ENCODE measurements at places on chromosomes 7 and 10.

DNA sequence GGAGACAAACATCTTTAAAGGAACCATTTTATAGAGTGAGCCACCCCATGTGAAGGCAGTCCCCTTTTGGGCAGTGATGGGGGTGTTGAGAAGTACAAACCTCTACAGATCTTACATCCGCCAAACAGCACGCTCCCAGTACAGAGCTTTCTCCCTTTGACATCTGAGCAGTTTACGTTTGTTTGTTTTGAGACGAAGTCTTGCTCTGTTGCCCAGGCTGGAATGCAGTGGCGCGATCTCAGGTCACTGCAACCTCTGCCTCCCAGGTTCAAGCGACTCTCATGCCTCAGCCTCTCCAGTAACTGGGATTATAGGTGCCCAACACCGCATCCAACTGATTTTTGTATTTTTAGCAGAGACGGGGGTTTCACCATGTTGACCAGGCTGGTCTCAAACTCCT lies 128.9 kb downstream of the CCDC3 start:
- DNase-seq, result no peak

GRCh38 chr10:63700631-63701156 lies 179.5 kb downstream of the REEP3 start:
- no peak for DNase-seq

- peak; percentile 43 for DNase-seq
Measured at GRCh38 chr10:67770537-67770936, 67.5 kb downstream of the DNAJC12 start.

DNA sequence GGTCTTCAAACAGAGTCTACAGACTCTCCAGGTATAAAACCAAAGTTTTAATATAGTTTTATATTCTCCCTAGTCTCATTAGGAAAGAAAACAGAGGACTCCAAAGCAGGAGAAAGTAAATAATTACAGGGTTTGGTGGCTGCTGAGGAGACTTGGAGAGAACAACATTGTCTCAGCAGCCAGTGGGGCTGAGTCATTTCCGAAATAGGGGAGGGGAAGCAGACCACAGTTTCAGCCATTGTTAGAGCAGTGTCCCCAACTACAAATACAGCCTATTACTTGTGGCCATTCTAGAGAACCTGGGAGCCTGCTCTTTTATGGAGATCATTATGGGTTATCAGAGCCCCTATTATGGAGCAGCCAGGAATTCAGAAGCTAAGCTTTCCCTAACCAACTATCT lies 44.2 kb upstream of the A1CF start:
- no peak for DNase-seq

DNA sequence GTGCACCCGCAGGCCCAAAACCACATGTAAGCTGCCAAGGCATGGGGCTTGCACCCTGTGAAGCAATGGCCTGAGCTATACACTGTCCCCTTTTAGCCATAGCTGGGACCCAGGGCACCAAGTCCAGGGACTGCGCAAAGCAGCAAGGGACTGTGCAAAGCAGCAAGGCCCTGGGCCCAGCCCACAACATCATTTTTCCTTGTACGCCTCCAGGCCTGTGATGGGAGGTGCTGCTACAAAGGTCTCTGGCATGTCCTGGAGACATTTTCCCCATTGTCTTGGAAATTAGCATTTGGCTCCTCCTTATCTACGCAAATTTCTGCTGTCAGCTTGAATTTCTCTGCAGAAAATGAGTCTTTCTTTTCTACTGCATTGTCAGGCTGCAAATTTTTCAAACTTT lies 24.8 kb downstream of the ARHGAP19 start:
- DNase-seq, result no peak

- DNase-seq, result no peak
Measured at GRCh38 chr7:46658281-46658680, 737.2 kb upstream of the IGFBP3 start.

DNA sequence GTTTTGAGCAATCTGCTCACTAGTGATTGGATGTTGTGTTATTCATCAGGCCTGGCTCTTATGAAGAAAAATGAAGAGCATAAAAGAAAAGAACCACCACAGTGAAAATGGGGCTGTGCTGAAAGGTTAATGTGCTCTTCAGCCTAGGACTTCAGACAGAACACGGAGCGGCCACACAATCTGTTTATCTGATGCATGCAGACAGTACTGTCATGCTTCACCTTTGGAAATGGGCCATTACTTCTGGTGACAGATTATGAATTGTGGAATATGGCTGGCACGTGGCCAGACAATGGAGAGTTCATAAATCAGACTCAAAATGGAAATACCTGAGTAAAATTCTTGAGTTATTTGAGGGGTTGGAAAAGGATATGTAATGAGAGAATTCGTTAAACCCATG lies 86.0 kb upstream of the NOBOX start:
- DNase-seq, result no peak

DNA sequence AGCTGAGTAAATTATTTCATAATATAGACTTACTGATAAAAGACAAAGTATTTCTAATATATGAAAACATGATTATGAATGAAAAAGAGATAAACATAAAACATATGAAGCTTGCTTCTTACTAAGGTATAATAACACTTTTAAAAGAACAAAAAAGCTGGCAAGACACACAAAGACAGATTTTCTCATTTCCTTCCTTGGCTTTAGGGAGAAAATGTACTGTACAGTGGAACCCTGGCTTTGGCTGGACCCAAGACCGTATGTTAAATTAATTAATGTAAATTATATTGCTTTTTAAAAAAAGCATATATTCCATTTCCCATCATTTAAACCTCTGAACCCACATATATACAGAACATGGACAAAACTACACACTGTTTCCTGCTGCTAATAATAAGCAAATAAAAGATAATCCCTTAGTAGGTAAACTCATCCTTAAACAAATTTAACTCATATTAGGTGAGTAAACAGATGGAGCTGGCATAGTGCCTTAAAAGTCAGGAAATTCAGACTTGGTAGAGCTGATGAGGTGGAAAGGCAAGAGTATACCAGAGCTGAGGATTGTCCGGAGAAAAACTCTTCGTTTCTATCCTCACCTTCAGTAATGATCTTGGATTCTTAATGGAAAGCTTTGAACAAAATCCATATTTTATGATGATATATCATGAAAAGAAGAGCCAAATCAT lies 1016.4 kb upstream of the KCND2 start:
- DNase-seq, result no peak

GRCh38 chr7:129775695-129776361 lies 164.3 kb downstream of the NRF1 start:
- DNase-seq, result no peak

DNA sequence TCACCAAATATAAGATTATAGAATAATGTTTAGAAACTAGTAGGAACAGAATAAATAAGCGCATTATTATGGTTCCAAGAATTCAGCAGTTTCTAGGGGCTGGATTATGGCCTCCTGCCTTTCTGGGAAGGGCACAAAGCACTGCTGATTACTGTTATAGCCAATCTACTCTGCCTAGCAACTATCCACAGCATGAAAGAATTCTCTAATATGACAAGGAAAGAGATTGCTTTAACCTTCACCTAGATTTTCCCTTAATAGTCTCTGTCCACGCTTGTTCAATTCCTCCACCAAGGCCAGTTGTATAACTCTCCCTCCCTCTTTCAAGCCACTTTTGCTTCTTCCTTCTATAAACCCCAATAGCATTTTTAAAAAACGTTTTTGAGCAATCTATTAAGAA lies 1033.6 kb upstream of the LRRTM3 start:
- DNase-seq, result no peak

DNA sequence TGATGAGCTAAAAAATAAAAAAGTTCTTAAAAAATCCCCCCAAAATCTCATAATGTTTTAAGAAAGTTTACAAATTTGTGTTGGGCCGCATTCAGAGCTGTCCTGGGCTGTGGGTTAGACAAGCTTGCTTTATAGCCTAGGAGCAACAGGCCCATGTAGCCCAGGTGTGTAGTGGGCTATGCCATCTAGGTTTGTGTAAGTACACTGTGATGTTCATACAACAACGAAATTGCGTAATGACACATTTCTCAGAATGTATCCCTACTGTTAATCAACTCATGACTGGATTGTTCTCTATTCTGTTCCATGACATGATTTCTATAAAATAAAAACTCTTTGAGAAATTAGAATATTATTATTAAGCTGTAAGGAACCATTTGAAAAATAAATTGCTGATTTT lies 13.0 kb downstream of the MIOS start:
- no peak for DNase-seq

DNA sequence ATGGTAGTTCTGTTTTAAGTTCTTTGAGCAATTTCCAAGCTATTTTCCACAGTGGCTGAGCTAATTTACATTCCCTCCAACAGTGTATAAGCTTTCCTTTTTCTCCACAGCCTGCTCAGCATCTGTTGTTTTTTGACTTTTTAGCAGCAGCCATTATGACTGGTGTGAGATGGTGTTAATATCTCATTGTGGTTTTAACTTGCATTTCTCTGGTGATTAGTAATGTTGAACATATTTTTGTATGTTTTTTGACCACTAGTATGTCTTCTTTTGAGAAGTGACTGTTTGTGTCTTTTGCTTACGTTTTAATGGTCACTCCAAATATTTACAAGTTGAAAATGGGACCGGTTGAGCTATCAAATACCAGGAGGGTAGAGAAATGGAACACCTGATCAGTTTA lies 20.4 kb downstream of the GNG11 start:
- no peak for DNase-seq

GRCh38 chr7:106236065-106236464 lies 48.7 kb downstream of the NAMPT start:
- DNase-seq, result no peak

- no peak for DNase-seq
Measured at GRCh38 chr7:151117565-151117964, 31.3 kb downstream of the AGAP3 start.

DNA sequence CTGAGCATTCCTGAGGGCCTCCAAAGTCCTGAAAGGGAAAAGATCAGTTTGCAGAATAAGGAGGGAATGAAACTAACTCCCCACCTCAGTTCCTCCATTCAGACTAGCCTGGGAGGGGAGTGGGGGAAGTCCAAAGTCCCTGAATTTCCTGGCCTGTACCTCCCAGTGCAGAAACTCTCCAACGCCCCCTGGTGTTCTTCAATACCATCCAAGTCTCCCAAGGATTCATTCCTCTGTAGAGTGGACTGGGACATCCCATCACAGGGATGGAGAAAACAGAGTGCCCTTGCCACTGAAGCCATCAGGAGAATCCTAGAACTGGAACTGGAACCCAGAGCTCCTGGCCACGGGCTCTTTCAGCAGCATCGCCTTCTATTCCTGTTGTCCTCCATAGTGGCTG lies 1.6 kb upstream of the COL13A1 start:
- peak; percentile 46 for DNase-seq

- DNase-seq, result no peak
Measured at GRCh38 chr10:35834877-35835494, 192.9 kb upstream of the FZD8 start.

GRCh38 chr10:107059068-107059804 lies 105.3 kb downstream of the SORCS1 start:
- no peak for DNase-seq

DNA sequence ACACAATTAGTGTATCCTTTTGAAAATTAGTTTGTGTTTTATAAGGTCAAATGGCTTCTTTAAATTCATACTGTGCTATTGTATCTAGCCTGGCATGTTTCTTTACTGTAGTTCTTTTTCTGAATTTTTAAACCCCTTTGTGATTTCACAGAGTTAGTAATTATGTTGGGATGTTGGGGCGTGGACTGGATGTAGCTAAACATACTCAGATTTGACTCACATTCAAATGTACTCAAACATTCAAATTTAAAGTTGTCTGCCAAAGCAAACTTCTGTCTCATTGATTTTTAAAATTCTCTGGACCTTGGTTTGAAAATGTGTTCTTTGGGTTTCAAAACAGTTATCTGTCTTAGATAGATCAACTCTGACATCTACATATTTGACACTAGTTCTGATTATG lies 7.2 kb upstream of the NRP1 start:
- no peak for DNase-seq

DNA sequence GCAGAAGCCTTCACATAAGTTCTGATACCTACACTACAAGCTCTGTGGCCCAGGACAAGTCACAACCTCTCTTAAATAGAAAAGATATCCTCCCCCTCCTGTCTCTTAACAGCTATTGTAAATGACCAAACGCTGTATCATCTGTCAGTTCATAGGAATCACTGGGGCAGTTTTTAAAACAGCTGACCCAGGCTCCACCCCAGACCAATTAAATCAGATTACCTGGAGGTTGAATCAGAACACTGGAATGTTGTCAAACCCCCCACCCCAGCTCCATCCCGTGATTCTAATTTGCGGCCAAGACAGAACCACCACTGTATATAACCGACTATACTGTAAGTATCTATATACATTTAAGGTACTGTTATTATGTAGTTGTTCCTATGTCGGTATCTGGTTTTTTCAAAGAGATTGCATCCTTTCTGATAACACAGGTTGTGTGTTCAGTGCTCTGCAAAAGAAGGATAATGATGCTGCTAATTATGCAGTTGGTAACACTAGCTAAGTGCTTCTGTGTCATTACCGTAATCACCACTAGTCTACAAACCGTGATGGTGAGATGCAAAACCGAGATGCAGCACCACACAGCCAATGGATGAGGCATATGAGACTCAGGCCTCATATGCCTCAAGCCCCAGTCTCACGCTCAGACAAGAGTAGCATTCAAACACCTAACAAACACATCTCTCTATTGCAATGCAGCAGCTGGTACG lies 47.4 kb downstream of the TNS3 start:
- DNase-seq, result no peak

DNA sequence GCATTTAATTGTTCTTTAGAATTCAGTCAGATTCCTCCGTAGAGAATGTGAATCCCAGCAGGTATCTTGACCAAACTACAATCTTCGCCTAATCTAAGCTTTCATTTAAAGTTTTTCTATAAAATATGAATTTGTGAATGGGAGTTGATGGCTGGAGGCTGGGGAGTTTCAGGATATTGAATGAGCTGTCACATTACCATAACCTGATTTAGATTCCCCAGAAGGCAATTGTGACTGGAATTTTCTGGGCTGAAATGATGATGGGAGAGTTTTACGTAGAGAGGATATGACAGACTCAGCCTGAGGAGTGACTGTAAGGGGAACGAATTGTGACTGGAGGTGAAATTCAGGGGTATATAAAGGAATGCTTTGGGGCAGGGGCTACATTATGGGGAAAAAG lies 411.7 kb upstream of the FZD8 start:
- no peak for DNase-seq

DNA sequence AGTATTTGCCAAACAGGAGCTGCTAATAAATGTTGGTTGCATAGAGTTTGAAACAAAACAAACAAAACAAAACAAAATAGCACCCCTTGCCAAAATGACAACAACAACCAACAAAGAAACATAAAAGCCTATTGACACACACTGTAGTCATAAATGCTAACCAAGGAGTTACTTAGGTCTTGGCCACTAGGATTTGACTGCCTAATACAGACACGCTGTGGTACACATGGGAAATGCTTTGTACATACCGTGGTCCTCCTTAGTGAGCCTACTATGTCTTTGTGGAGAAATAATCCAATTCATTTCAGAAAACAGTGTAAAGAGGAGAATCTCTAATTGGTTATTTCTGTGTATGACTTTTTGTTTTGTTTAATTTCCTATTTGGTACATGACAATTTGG lies 53.2 kb upstream of the MTPN start:
- no peak for DNase-seq

All from GM13976 (cell line).